ENCODE measurements at places on chromosomes 2 and 18.

GRCh38 chr2:212384027-212384426 lies 154.6 kb downstream of the ERBB4 start:
- DNase-seq: no peak

GRCh38 chr18:67728364-67728763 lies 211.8 kb upstream of the DSEL start:
- no peak for DNase-seq

DNA sequence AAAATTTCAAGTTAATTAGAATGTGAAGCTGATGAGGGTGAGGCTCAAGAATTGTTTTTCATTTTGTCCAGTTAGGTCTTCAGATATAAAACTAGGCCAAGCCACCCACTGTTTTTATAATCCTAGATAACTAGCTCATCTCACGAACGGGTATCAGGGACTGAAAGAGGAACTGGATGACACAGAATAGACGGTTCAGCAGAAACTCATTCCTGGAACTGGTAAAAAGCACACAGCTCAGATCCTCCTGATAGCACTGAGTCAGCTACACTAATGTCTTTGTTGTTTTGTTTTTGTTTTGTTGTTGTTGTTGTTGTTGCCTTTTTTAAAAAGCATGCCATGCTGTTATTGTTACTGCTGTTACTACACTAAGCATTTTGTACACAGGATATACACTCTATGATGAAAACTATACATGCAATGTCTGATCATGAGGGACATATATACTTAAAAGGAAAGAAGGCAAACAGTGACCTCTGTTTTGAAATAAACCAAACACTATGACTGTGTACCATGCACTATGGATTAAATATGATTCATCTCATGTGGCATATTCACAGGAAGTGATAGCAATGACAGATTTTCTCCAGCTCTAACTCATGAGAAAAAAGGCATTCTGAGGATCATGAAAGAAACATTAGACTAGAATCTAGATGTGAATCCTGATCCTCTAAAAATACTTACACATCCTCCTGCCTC lies 437.6 kb downstream of the NCKAP5 start:
- DNase-seq: no peak

DNA sequence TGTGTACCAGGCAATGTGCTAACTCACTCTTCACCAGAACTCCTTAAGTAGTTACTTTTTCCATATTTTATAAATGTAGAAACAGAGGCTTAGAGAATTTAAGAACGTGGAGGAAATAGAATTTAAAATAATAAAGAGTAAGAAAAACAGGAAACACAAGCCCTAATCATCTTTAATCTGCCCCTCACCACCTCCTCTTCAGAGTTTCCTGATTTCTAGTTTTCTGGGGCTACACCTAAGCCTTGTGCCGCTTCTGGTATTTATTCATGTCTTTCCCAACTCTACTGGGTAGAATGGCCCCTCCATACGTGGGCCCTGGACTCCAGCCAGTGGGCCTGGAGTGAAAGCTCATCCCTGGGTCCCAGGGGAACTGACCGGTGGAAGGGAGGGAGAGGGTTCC lies 85.4 kb downstream of the RTN4 start:
- DNase-seq: no peak

DNA sequence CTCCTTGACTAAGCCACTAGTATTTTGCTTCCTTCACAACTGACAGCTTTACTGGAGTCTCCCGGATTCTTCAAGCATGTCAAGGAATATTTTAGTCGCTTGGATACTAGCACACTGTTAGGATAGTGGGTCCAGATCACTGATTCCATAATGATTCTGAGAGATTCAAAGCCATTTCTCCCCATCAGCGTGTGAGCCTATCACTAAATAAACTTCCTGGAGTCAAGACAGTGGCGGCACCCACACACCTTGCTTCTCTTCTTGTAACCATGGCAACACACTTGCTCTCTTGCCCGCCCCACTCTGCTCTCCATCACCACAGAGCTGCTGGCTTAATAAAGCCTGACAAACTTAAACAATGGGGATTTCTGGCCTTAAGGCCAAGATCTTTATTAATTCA lies 245.1 kb downstream of the LRRTM1 start:
- no peak for DNase-seq

GRCh38 chr2:127118467-127118866 lies 11.5 kb upstream of the BIN1 start:
- DNase-seq: no peak

DNA sequence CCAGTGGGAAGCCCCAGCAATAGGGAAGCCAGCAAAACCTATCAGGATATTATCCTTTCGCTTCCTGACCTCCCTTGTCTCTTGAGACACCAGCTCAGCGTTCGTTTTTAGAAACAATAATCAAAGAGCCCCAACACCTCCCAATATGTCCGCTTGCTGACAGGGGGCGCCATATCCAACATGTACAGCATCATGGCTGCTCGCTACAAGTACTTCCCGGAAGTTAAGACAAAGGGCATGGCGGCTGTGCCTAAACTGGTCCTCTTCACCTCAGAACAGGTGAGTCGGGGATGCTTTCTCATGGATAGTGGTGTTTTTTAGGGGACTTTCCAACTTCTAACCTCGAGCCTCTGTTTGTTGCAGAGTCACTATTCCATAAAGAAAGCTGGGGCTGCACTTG lies 28.7 kb downstream of the GAD1 start:
- DNase-seq: no peak

- DNase-seq: no peak
Observed at GRCh38 chr2:79903222-79904000, 390.6 kb downstream of the CTNNA2 start.

DNA sequence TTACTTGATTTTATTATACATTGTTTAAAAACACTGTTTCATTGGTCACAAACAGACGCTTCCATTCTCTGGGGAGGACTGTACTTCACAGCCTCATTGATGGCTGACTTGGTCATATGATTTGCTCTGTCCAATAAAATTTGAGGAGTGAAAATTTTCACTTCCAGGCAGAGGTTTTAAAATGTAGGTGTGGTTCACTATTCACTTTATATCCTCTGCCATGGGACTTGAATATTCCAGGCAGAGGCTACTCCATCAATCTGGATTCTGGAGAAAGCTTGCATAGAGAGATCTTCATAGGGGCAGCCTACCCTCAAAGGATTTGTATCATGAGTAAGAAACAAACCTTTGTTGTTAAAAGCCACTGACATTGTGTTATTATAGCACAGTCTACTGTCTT lies 56.7 kb downstream of the LDAH start:
- no peak for DNase-seq

DNA sequence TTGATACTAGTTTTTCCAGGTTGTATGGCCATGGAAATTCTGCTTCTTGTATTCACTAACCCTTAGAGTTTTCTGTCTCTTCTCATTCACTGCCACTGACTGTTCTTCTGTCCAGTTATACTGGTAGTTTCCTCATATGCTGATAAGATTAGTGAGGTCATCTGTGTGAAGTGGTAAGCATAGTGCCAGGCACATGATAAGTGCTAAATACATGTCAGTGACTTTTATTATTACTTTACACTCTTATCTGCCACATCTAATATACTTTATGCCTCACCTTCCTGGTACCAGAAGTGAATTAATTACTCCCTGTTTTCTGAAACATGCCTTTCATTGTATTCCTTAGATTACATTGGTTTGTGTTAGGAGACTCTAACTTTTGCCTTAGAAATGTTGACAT lies 91.3 kb downstream of the NBEAL1 start:
- no peak for DNase-seq

DNA sequence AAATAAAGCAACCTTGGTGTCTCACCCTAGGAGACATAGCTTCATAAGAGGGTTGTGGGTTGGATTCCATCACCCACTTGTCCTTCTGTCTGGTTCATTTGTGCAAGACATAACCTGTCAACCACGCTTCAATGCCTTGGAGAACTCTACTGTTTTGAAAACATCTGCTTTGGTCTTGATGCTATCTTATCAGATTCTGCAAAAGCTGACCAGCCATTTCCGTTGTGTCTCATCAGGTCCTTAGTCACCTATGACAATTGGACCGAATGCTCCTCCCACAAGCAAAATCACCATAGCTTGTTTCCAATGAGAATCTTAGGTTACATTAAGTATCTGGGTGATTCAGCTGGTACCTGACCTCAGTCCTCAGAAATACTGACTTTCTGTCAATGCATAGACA lies 35.4 kb downstream of the STAT4 start:
- DNase-seq: peak; percentile 39

GRCh38 chr18:35688757-35689156 lies 107.2 kb downstream of the GALNT1 start:
- no peak for DNase-seq

DNA sequence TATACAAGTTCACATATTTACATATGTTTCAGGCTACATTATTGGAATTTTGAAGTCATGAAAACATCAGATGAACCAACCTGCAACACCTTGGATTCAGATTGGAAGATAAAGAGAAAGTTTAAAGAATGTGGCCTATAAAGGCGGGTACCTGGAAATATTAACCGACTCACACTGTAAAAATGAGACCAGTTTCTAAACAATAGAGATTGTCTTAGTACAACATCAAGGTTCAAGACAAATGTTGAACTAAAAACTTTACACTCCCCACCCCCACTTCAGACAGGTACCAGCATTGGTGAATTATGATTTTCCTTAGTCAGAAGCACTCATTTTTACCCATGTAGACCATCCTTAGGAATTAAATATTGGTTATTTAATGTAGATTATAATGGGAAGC lies 186.4 kb upstream of the EPC2 start:
- DNase-seq: no peak

GRCh38 chr2:226354434-226354833 lies 445.2 kb downstream of the IRS1 start:
- no peak for DNase-seq

- no peak for DNase-seq
Observed at GRCh38 chr18:8601277-8602032, 7.8 kb upstream of the RAB12 start.

DNA sequence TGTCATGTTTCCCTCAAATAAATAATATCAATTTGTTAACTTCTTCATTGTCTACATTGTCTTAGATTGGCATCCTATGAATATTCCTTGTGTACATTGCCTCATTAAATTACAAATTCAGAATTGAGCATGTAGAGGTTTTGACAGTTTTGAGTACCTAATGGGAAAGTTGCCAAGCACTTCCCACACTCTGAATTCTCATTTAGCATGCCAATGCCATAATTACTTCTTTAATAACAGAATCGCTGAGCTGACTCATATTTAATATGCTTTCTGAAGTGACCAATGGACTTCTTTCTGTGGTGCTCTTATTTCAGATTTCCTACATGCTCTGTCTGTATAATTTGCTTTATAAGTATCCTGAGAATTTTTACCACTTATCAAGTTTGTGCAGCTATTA lies 114.4 kb upstream of the NOL4 start:
- no peak for DNase-seq

DNA sequence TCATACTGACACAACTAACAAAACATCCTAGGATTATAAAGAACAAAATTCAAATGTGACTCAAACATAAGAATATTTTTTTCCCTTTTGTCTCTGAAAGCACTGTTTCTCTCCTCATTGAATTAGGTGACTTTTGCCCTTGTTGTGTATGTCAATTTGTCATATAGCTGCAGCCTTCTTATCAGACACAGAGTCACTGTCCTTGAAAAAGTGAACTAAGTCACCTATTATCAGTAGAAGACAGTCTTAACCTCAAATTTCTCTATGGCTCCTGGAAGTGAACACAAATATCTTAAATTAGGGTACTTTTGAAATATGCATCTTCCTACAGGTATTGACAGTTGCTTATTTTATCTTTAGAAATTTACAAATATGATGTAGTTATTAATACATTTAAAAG lies 360.6 kb downstream of the NBAS start:
- no peak for DNase-seq

GRCh38 chr18:22293417-22293816 lies 124.0 kb downstream of the GATA6 start:
- no peak for DNase-seq

DNA sequence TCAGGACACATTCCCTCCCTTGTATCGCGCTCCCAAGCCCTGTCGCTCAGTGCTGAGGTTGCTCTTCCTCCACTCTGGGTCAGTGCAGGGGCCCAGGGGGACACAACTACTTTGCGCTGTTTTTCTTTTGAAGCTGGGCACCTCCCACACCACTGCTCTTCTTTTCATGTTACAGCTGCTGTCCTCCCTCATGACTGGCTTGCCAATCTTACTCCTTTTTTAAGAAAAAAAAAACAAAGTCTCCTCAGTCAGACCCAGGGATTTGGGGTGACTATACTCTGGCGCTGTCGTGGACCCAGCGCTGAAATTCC lies 220.1 kb downstream of the SEPTIN10 start:
- DNase-seq: no peak

DNA sequence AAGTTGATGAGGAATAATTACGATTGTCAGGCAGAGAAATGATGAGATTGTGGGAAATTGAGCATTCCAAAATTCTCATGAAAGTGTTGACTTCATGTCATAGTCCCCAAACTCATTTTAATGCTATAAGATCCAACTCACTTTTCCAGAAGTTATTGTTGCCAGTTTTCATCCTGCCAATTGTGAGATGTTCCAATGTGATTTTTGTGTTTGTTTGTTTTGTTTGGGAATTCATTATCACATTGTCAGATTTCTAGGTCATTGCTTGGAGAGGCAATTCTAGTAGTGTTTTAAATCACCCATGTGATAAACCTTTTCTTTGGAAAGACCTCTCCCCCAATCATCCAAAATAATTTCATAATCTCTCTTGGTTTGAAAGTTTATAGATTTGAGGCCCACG lies 86.0 kb upstream of the ACVR2A start:
- DNase-seq: no peak

Data from activated T-cell treated with anti-CD3 and anti-CD28 coated beads for 48 hours (primary cell).